Astrocyte (in vitro differentiated cells and primary cell): ENCODE measurements at places on chromosomes 3 and 15. TPM values are rescaled to one million over a fixed set of nuclear protein-coding genes. Genes with fewer than 3 reads are reported as not detected.

- H3K27ac ChIP-seq: no peak overlapping the region
- H3K36me3 ChIP-seq: no peaks in the 10 kb centered on the region
- H3K4me1 ChIP-seq: no peaks in the 10 kb centered on the region
- no peak for DNase-seq
- no peak overlapping the region for H3K4me3 ChIP-seq
- H3K27me3 ChIP-seq: no peaks in the 10 kb centered on the region
These were observed 150.3 kb upstream of the NR2F2 start for GRCh38 chr15:96180087-96180748.

GRCh38 chr3:16134173-16134928 is 40.1 kb upstream of the GALNT15 start:
- no peaks in the 10 kb centered on the region for H3K27me3 ChIP-seq
- no peak overlapping the region for H3K27ac ChIP-seq
- DNase-seq: no peak
- H3K4me3 ChIP-seq: no peak overlapping the region

Gene ZNF662
- total RNA-seq: 0.23 and 0.53 TPM in 2 replicates

DNA sequence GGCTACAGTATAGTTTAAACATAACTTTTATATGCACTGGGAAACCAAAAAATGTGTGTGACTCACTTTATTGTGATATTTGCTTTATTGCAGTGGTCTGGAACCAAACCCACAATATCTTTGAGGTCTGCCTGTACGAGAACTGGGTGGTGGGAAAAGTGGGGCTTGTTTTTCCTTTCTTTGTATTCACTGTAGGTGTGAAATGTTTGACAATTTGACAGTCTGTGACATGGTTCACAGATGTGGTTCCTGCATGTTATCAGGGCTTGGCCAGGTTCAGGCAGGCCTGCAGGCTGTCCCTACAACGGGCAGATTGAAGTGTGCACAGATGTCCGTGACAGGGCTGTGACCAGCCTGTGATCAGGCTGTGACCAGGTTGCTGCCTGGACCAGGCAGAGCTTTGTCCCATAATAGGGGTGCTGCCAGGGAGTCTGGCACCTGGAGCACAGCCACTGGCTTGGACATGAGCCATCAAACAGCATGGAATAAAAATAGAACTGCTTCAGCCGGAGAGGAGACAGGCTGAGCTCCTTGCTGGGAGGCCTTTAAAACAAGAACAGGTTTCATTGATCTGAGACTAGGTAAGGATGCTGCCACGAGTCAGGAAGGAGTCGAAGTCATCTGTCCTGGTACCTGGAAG is 61.0 kb downstream of the KLF13 start:
- H3K36me3 ChIP-seq: no peaks in the 10 kb centered on the region
- no peaks in the 10 kb centered on the region for H3K27me3 ChIP-seq
- H3K4me1 ChIP-seq: peaks cover 14% of the 10 kb centered on the region
- DNase-seq: peak; percentile 35
- H3K4me3 ChIP-seq: no peak overlapping the region

DNA sequence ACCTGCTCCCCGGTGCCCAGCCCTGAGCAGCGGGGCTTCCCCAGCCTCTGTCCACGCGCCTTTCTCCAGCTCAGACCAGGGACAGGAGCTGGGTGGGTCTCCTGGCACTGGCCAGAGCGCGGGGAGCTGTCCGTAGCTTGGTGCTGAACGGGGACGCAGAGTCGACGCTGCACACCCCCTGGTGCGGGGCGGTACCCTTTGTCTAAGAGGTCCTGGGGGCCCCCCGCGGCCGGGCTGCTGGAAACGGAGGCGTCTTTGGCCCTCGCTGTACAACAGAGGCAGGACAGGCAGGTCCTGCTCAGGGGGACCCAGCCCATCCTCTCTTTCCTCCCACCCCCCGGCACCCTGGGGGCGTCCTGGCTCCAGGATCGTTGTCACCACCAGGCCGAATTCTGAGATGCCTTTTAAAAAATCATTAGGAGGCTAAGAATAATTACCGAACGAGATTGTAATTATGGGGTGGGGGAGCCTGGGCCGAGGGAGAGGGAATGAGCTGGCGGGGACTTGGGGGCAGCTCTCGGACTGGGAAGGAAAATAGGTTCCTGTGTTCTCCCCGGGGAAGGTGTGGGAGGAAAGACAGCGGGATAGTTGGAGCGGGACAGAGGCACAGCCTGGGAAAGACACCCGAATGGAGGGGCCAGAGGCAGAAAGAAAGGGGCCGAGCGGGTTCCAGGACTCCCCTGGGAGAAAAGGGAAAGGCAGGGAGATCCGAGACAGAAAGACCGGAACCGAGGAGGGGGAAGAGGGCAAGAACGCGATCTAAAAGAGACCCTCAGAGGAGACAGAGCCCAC is 4.1 kb upstream of the SKOR1 start:
- H3K27ac ChIP-seq: no peak overlapping the region
- H3K4me3 ChIP-seq: no peak overlapping the region
- H3K4me1 ChIP-seq: peaks cover 11% of the 10 kb centered on the region
- peak; percentile 31 for DNase-seq
- no peaks in the 10 kb centered on the region for H3K36me3 ChIP-seq

- no peaks in the 10 kb centered on the region for H3K27me3 ChIP-seq
- DNase-seq: no peak
These were observed 69.3 kb downstream of the CLSTN2 start for GRCh38 chr3:140004271-140004670.

- H3K27me3 ChIP-seq: no peaks in the 10 kb centered on the region
- H3K27ac ChIP-seq: no peak overlapping the region
- no peaks in the 10 kb centered on the region for H3K36me3 ChIP-seq
These were observed 7.8 kb downstream of the GP9 start for GRCh38 chr3:129068291-129068886.

Gene HESX1
- 0.67 and 1.1 TPM in 2 replicates for total RNA-seq

Gene FBXL2
- 23.3 and 25.6 TPM in 2 replicates for total RNA-seq

GRCh38 chr3:183845608-183846288 is 20.4 kb upstream of the MAP6D1 start:
- H3K4me1 ChIP-seq: peaks cover 17% of the 10 kb centered on the region
- H3K27ac ChIP-seq: peak overlapping the region; percentile 61
- H3K4me3 ChIP-seq: no peak overlapping the region
- DNase-seq: peak; percentile 20
- H3K36me3 ChIP-seq: peaks cover 23% of the 10 kb centered on the region
- H3K27me3 ChIP-seq: no peaks in the 10 kb centered on the region

- peaks cover 22% of the 10 kb centered on the region for H3K4me1 ChIP-seq
- H3K27me3 ChIP-seq: no peaks in the 10 kb centered on the region
- DNase-seq: peak; percentile 36
- H3K27ac ChIP-seq: no peak overlapping the region
These were observed 46.2 kb downstream of the CTDSPL start for GRCh38 chr3:37907906-37908305.

Gene CYFIP1
- total RNA-seq: 116 and 117 TPM in 2 replicates

- H3K36me3 ChIP-seq: no peaks in the 10 kb centered on the region
- DNase-seq: no peak
- no peak overlapping the region for H3K27ac ChIP-seq
These were observed 18.5 kb downstream of the ALDH1A3 start for GRCh38 chr15:100898152-100898490.

GRCh38 chr3:12556314-12556689 is 585 bp upstream of the MKRN2 start:
- peaks cover 11% of the 10 kb centered on the region for H3K4me1 ChIP-seq
- no peaks in the 10 kb centered on the region for H3K36me3 ChIP-seq
- DNase-seq: no peak
- no peaks in the 10 kb centered on the region for H3K27me3 ChIP-seq
- H3K4me3 ChIP-seq: peak overlapping the region; percentile 94

- H3K27me3 ChIP-seq: no peaks in the 10 kb centered on the region
- H3K4me3 ChIP-seq: no peak overlapping the region
- H3K4me1 ChIP-seq: peaks cover 4% of the 10 kb centered on the region
- DNase-seq: no peak
- no peaks in the 10 kb centered on the region for H3K36me3 ChIP-seq
These were observed 476.9 kb upstream of the TBL1XR1 start for GRCh38 chr3:177674186-177674585.

Gene ZKSCAN7
- 4.8 and 5.7 TPM in 2 replicates for total RNA-seq

DNA sequence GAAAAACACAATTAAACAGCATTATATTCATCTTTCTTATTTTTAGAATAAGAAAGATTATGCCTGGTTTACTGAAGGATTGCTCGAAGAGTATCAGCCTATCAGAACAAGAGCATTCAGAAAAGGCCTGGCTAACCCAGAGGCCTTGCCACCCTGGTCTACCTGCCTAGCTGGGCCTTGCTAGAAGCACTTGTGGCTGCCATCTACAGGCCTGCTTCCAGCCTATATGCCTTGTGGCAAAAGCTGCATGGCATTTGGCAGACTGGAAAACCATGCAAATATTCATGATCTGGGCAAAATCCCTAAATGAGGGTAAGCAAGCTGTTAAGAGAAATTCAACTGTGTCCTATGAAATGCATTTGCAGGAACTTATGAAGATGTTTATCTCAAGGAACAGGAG is 9.3 kb upstream of the ATP13A4 start:
- no peaks in the 10 kb centered on the region for H3K27me3 ChIP-seq
- no peak overlapping the region for H3K27ac ChIP-seq
- no peaks in the 10 kb centered on the region for H3K36me3 ChIP-seq
- no peak for DNase-seq
- H3K4me1 ChIP-seq: no peaks in the 10 kb centered on the region
- H3K4me3 ChIP-seq: no peak overlapping the region

GRCh38 chr3:114052216-114052615 is 4.1 kb downstream of the CCDC191 start:
- peaks cover 4% of the 10 kb centered on the region for H3K4me1 ChIP-seq
- H3K4me3 ChIP-seq: no peak overlapping the region
- no peaks in the 10 kb centered on the region for H3K36me3 ChIP-seq
- no peak for DNase-seq
- no peak overlapping the region for H3K27ac ChIP-seq

GRCh38 chr15:56411122-56411749 is 46.0 kb downstream of the TEX9 start:
- DNase-seq: no peak
- no peaks in the 10 kb centered on the region for H3K36me3 ChIP-seq
- H3K4me3 ChIP-seq: no peak overlapping the region
- no peaks in the 10 kb centered on the region for H3K27me3 ChIP-seq
- H3K27ac ChIP-seq: no peak overlapping the region

DNA sequence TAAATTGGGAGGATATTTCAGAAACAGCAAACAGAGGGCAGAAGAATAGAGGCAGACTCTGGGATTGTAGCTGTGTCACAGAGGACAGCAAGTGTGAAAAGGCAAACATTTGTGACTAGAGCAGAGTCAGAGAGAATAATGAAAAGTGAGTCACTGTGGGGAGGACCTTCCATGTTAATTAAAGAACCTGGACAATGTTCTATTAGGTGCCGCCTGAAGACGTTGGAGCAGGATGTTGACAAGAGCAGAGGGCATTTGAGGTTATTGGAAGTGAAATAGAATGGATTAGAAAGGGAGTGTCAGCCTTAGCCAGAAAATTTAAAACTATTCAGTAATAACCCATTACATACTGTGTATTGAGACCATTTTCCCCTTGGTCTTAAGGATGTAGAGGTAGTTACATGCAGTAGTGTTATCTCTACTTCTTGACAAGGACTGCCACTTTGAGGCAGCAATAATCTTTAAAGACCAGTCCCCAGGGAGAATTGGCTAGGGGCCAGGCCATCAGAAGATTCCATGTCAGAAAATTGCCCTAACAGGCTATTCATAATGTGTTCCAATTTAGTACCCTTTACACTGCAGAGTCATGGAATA is 5.8 kb downstream of the ACKR2 start:
- no peak overlapping the region for H3K4me3 ChIP-seq
- no peaks in the 10 kb centered on the region for H3K4me1 ChIP-seq
- DNase-seq: no peak
- no peak overlapping the region for H3K27ac ChIP-seq
- no peaks in the 10 kb centered on the region for H3K27me3 ChIP-seq

GRCh38 chr15:50330921-50331320 is 24.1 kb downstream of the GABPB1 start:
- no peaks in the 10 kb centered on the region for H3K27me3 ChIP-seq
- H3K4me3 ChIP-seq: no peak overlapping the region
- DNase-seq: no peak
- no peaks in the 10 kb centered on the region for H3K4me1 ChIP-seq

Gene PTX3
- 3.0 and 4.7 TPM in 2 replicates for total RNA-seq

DNA sequence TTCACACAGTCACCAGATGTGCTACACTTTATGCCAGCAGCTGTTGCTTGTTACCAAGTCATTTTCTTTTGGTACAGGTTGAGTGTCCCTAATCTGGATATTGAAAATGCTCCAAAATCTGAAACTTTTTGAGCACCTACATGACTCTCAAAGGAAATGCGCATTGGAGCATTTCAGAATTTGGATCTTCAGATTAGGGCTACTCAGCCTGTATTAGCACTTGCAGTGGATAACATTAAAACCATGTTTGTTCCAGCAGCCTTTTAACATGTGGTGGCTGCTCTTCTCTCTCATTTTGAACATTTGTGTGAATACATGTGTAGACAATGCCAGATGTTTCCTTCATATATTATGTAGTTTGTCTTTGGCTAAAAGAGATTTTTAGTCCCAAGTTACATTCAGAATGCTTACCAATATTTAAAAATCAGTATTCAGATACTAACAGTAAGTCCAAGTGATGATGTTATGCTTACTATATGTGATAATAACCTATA is 230.9 kb upstream of the UBE2E1 start:
- no peak for DNase-seq
- H3K27me3 ChIP-seq: no peaks in the 10 kb centered on the region
- peaks cover 3% of the 10 kb centered on the region for H3K4me1 ChIP-seq
- H3K36me3 ChIP-seq: no peaks in the 10 kb centered on the region
- H3K27ac ChIP-seq: no peak overlapping the region

- no peak overlapping the region for H3K4me3 ChIP-seq
- H3K27ac ChIP-seq: no peak overlapping the region
- peaks cover 7% of the 10 kb centered on the region for H3K27me3 ChIP-seq
- DNase-seq: no peak
These were observed 30.8 kb downstream of the LAMP3 start for GRCh38 chr3:183131735-183132134.

DNA sequence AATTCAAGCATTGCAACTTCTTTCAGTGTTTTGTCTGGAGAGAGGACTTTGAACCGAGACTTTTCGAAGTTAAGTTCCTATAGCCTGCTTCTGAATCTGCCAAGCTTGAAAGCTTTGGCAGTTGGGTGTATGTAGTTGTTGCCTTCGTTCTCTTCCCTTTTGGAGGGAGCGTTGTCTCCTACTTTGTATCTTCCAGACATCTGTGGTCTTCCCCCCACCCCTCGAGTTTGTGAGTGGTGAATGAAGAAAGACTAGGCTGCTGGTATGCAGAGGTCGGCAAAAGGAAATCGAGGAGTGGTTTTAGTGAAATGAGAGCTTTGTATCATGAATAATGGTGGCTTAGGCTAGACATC is 1.3 kb downstream of the CTNNB1 start:
- H3K36me3 ChIP-seq: no peaks in the 10 kb centered on the region
- peaks cover 10% of the 10 kb centered on the region for H3K4me1 ChIP-seq
- H3K27ac ChIP-seq: peak overlapping the region; percentile 53
- H3K4me3 ChIP-seq: peak overlapping the region; percentile 87
- no peaks in the 10 kb centered on the region for H3K27me3 ChIP-seq
- peak; percentile 70 for DNase-seq

GRCh38 chr15:64461721-64462162 is 1.4 kb downstream of the ZNF609 start:
- peak overlapping the region; percentile 48 for H3K27ac ChIP-seq
- peaks cover 5% of the 10 kb centered on the region for H3K36me3 ChIP-seq
- peak; percentile 16 for DNase-seq
- peak overlapping the region; percentile 75 for H3K4me3 ChIP-seq
- H3K4me1 ChIP-seq: peaks cover 26% of the 10 kb centered on the region

Gene ROPN1B
- total RNA-seq: not detected in 2 replicates
